ENCODE measurements at places on chromosomes 2 and 18.

- DNase-seq, result no peak
Observed at GRCh38 chr18:75754433-75754832, 326.9 kb upstream of the SMIM21 start.

- no peak for DNase-seq
Observed at GRCh38 chr2:121038891-121039616, 245.9 kb downstream of the TFCP2L1 start.

GRCh38 chr2:121420486-121420885 lies 110.2 kb upstream of the RNU4ATAC start:
- DNase-seq, result no peak

DNA sequence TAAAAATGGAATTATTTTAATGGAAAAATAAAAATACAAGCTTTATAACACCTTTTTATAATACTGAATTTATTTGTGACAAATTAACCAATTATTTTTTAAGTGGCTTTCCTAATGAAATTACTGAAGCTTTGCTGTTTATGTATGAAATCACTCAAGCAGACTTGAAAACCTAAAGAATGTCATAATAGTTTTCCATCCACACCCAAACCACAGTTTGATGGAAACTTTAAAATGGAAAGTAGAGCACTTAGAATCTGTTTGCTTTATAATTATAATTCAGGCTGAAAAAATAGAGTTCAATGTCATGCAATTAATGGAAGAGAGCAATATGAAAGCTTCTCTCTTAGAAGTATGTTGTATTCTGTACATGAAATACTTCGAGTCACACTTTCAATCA lies 31.6 kb upstream of the WDR75 start:
- no peak for DNase-seq

DNA sequence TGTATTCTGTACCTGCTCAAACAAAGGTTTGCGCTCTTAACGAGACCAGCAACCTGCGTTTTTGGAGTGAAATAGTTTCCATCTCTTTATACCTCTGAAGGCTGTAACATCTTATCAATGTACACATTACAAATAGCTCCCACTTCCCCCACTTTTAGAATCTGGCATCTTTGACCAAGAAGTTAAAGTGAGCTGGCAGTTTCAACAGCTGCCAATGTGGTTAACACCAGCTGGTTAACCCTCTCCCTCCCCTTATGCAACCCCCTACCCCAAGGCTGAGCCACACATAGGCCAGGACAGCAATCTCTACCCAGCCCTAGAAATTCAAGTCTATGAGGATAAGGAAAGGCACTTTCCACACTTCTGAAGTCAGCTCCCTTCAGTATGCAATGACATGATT lies 2.2 kb upstream of the SERTAD2 start:
- DNase-seq, result no peak

GRCh38 chr2:182179176-182179575 lies 193.5 kb downstream of the PPP1R1C start:
- DNase-seq, result no peak

GRCh38 chr2:66303471-66303870 lies 131.5 kb upstream of the MEIS1 start:
- DNase-seq, result no peak

DNA sequence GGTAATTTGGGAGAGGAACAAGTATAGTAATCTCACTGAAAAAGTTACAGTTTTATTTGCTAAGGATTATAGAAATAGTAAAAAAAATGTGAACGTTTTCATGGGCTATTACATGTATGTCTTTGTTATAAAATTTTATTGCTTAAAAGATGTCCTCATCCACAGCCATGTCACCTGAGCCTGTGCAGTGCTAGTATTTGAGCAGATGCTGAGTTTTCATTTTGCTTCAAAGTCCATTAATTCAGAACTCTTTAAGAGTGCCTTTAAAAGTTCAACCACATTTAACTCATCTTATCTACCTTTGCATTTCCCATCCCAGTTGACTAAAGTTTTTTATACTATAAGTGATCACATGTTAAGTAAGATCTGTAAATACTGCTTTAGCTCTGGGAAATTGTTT lies 52.6 kb downstream of the DPP10 start:
- no peak for DNase-seq

GRCh38 chr18:57959278-57959677 lies 84.7 kb upstream of the NEDD4L start:
- no peak for DNase-seq

- DNase-seq, result no peak
Observed at GRCh38 chr2:159863526-159864160, 65.6 kb upstream of the CD302 start.

DNA sequence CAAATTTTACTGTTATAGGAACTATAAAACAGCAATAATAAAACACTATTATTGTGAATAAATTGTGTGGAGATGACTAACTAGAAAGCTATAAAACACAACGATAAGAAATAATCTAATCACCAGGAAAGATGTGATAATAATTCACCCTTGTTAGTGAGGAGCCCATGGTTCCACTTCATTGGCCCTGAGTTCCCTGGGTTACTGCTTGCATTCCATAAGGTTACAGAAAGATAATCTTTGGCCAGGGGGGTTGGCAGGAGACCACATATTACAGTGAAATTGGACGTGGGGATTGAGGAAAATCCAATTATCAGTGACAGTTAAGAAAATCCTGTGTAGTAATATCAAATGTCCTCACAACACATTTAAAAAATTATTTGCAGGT lies 2.5 kb upstream of the CPO start:
- no peak for DNase-seq

- DNase-seq, result no peak
Observed at GRCh38 chr2:133986881-133987795, 266.7 kb upstream of the MGAT5 start.

GRCh38 chr18:60215432-60215831 lies 157.1 kb downstream of the MC4R start:
- DNase-seq, result no peak

DNA sequence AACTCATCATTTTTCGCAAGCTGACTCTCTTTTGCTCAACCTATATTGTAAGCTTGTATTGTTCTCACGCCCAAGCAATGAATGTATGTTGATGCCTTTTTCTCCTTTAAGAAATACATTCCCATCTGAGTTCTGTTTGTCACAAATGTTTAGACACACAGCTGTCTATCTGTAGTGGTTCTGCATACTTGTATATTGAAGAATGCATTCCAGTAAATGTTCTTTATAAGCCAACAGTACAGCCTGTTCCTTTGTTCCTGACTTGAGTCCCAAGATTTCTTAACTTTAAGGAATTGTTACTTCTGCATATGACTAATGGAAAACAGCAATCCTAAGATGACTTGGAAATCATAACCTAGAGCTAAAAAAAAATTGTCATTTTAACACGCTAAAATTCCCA lies 849.1 kb upstream of the POU3F3 start:
- DNase-seq, result no peak

- no peak for DNase-seq
Observed at GRCh38 chr2:223578846-223579245, 23.3 kb downstream of the SCG2 start.

GRCh38 chr2:19029655-19030054 lies 328.8 kb downstream of the OSR1 start:
- DNase-seq, result no peak

DNA sequence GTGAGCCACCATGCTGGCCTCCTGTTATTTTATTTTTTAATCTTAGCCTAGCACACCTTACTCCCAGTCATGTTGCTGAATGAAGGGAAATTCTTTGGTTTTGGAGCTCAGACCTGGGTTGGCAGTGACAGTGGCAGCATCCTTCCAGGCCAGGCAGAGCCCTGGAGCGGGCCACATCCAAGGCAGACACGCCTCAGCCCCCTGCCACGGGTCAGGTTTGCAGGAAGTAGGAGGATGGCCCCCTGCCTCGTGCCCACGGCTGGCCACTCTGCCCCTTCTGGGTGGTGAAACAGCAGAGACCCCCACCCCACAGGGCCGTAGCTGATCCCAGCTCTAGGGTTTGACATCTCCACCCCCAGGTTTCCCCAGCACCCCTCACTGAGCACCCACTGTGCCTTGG lies 11.7 kb downstream of the EFHD1 start:
- DNase-seq, result no peak

GRCh38 chr2:43841949-43842865 lies 3.4 kb downstream of the ABCG8 start:
- no peak for DNase-seq

DNA sequence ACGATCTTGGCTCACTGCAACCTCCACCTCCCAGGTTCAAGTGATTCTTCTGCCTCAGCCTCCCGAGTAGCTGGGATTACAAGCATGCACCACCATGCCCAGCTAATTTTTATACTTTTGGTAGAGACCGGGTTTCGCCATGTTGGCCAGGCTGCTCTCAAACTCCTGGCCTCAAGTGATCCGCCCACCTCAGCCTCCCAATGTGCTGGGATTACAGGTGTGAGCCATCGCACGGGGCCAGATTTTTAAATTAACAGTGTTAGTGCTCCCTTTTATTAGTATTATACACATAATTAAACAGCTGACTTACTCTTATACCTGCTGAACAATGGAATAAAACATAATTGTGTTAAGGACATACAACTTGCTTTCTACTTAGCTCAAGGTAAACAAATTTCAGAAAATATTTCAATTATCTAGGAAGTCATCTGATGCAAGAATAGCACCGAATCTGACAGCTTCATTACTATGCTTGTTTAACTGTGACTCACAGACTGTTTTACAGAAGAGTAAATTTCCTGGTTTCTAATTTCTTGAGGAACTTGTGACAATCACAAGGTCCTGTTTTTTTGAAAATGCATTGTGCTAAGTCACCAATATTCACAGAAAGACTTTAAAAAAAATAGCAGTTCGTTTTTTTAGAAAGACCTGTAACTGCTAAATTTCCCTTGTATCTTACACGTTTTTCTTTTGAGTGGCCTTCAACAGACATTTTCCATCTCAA lies 51.2 kb downstream of the SPIRE1 start:
- no peak for DNase-seq

DNA sequence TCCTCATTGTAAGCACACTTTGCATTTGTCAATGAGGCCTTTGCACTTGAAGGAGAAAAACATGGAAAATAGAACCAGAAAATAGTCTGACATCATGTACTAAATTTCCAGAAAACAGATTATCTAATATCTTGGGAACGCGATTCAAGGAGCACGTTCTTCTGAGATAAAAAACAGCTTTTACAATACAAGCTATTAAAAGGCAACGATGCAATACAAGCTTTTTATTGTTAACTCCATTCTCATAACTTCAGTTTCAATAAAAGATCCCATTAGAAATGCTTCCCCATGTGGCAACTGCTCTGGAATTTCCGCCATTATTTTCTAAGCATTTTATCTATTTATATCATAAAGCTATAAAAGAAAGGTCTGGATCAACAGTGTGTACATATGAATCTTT lies 40.3 kb downstream of the NRXN1 start:
- DNase-seq, result no peak

DNA sequence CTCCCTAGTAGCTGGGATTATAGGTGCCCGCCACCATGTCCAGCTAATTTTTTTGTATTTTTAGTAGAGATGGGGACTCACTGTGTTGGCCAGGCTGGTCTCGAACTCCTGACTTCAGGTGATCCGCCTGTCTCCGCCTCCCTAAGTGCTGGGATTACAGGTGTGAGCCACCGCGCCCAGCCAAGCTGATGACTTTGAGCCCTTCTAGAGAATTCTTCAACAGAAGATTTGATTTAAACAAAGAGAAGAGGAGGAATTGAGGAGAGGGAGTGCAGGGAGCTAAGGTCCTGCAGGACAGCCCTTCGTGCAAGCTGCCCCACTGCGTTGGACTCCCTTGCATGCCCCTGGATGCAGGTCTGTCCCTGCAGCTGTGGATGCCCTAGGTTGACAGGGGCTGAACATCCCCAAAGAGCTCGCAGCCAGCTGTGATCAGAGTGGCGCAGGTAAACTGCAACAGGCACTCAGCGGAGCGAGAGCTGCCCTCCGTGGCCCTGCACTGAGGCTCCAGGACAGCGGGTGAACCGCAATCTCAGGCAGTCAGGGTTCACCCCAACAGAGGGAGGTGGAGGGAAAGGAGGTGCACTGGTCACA lies 13.7 kb downstream of the ADRA2B start:
- peak; percentile 6 for DNase-seq

DNA sequence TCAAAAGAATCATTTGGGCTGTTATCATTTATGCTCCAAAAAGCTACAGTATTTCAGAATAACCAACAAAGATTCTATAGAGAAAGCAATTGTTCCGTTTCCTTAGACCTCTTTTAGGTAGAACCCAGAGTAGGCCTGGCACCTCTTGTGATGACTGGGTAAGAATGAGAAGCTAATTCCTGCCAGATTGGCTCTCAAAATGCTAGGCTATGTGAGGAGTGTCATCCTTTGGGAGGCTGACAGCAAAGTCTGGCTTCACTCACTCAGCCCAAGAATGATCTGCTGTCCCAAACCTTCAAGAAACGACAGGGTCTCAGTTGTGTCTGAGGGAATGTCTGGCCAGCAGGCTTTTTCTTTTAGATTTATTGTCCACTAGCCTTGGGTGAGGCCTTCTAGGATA lies 4.5 kb downstream of the CERS6 start:
- no peak for DNase-seq

GRCh38 chr2:2889646-2890045 lies 488.0 kb downstream of the EIPR1 start:
- DNase-seq, result no peak

GRCh38 chr18:6782861-6783260 lies 53.3 kb downstream of the ARHGAP28 start:
- no peak for DNase-seq

DNA sequence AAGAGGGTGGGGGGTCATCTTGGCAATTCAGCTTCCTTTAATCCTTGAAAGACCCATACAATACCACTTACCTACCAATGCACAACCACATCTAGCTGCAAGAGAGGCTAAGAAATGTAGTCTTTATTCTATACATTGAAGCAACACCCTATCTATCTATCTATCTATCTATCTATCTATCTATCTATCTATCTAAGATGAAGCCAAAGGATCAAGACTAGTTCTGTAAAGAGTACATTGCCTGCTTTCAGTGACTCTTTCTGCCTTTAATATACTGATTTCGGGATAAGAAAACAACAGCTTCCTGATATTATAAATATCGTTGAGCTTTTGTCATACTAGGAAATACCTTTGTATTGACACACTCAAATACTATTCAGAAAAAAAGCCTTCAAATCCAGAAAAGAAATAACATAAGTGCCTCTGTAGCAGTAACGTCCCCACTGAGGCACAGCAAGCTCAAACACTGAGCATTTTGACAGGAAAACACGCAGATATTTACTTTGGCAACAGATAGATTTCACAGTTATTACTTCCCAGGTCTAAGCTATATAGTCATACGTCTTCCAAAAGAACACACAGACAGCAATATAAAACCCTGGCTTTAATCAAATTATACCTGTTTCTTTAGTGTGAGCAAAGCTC lies 139.4 kb upstream of the SERTAD2 start:
- no peak for DNase-seq

DNA sequence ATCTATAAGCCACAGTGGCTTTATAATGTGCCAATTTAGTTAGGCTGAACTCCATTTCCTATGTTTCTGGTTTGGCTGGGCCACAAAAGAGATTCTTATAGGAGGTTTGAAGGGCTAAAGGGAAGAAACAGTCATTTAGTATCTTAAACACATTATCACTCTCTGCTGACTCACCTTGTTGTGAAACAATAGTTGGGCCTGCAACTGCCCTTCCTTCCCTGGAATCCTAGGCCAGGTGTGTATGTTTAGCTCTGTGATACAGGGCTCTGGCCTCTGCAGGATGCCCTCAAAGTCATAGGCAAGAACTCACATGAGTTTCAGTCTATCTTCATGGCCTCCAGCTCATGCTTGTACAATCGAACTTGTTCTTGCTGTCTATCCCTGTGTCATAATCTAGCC lies 400.0 kb upstream of the CELF4 start:
- no peak for DNase-seq
